Prostate gland (tissue), 2 donors: ENCODE measurements at places on chromosomes 12 and 14. TPM values are rescaled to one million over a fixed set of nuclear protein-coding genes. Genes with fewer than 3 reads are reported as not detected.

GRCh38 chr14:101689039-101689501, 72.4 kb upstream of the PPP2R5C start:
- no peaks in the 10 kb centered on the region for H3K27me3 ChIP-seq
- H3K36me3 ChIP-seq: no peaks in the 10 kb centered on the region
- H3K4me1 ChIP-seq: no peaks in the 10 kb centered on the region
- no peak for DNase-seq
- no peak overlapping the region for H3K4me3 ChIP-seq

DNA sequence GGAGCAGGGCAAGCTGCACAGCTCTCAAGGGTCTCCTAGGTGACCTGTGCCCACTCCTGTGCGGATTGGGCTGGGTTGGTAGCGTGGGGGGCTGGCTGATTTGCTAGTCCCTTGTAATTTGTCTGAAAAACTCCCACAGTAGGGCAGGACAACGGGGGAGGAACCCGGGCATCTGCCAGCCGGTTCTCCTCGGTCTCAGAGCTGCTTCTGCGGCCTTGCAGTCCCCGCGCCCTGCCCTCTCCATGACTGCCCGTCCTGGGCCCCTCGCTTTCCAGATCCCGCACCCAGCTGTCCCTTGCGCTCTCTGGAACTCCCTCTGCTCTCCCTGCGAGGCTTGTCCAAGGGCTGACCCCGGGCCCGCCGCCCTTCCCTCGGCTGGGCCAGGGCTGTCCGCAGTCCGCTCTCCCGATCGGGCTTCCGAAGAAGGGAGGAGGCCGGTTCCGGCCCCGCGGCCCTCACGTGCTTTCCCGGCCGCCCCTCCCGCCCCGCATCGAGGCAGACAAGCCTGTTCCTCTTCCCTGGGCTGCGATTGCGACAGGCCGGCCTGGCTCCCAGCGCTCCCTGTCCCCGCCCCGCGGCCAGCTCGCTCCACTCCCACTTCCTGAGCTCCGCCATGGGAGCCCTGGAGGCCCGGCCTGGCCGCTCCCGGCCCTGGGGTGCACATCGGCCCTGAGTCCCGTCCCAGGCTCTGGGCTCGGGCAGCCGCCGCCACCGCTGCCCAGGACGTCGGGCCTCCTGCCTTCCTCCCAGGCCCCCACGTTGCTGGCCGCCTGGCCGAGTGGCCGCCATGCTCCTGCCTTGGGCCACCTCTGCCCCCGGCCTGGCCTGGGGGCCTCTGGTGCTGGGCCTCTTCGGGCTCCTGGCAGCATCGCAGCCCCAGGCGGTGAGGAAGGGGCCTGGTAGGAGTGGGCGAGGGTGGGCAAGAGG, at the start of gene LTBR:
TSS of gene LTBR (plus strand) at position 591 of the 927 bp plus-strand sequence. CDS start at position 788, 197 bp downstream.
- peaks cover 28% of the 10 kb centered on the region for H3K4me1 ChIP-seq
- no peaks in the 10 kb centered on the region for H3K36me3 ChIP-seq
- H3K27ac ChIP-seq: peak within 1 kb of the TSS; percentile 96
- peak; percentile 96 for DNase-seq

- no peaks in the 10 kb centered on the region for H3K27me3 ChIP-seq
- no peaks in the 10 kb centered on the region for H3K4me1 ChIP-seq
- DNase-seq: no peak
- no peak overlapping the region for H3K4me3 ChIP-seq
- no peak overlapping the region for H3K27ac ChIP-seq
Observed at GRCh38 chr14:60867503-60868172, 113.2 kb downstream of the TRMT5 start.

DNA sequence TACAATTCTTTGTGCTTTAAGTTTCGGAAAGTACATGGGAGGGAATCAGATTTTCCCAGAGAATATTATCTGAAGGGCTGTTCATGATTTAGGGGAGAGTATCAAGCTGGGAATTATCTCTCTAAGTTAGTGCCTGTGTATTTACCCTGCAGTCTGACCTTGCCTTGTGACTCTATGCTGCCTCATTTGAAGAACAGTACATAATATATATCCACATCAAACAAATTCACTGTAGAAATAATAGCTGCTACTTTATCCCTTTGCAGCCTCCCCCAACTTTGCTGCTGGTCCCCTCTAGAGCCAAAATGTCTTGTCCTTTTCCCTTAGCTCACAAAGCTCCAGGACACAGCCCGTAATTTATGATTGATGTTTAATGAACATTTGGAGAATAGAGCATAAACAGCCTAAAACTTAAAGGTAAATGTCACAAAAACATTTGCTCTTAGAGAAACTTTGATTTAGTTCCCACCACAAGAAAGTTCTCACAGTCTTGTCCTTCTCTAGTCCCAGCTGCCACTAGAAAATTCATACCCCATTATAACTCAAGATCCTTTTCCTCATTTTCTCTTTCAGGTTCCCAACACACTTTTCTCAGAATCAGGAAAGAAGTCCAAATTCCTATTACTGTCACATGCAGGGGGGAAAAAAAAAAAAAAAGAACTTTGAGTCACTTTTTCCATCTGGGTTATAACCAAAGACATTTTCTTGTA, 1009.6 kb downstream of the FLRT2 start:
- H3K27me3 ChIP-seq: no peaks in the 10 kb centered on the region
- no peaks in the 10 kb centered on the region for H3K4me1 ChIP-seq
- no peak overlapping the region for H3K4me3 ChIP-seq
- no peak for DNase-seq
- no peaks in the 10 kb centered on the region for H3K36me3 ChIP-seq

GRCh38 chr12:5073853-5074252, 30.2 kb downstream of the KCNA5 start:
- no peak overlapping the region for H3K4me3 ChIP-seq
- H3K36me3 ChIP-seq: no peaks in the 10 kb centered on the region
- H3K4me1 ChIP-seq: no peaks in the 10 kb centered on the region
- H3K27me3 ChIP-seq: no peaks in the 10 kb centered on the region

DNA sequence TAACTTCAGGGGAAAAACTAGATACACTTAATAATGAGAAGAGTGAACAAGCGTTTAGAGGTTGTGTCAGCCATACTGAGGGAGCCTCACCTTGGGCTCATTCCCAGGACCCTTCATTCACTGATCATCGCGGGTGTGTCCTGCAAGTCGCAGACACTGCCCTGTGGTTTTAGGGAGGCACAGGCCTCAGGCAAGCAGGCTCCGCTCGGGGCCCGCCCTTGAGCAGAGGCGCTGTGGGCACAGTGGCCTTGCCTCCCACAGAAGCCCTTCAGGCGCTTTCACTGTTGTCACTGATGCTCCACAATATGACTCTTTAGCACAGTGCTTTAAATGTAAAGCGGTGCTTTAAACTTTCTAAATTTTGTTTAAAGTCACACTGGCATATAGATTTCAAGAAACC, 67.4 kb downstream of the DDX51 start:
- H3K4me1 ChIP-seq: no peaks in the 10 kb centered on the region
- H3K4me3 ChIP-seq: no peak overlapping the region
- DNase-seq: no peak
- no peak overlapping the region for H3K27ac ChIP-seq

- no peaks in the 10 kb centered on the region for H3K36me3 ChIP-seq
- no peak overlapping the region for H3K4me3 ChIP-seq
- H3K4me1 ChIP-seq: no peaks in the 10 kb centered on the region
- H3K27me3 ChIP-seq: no peaks in the 10 kb centered on the region
Observed at GRCh38 chr14:66606826-66607225, 98.9 kb downstream of the GPHN start.

DNA sequence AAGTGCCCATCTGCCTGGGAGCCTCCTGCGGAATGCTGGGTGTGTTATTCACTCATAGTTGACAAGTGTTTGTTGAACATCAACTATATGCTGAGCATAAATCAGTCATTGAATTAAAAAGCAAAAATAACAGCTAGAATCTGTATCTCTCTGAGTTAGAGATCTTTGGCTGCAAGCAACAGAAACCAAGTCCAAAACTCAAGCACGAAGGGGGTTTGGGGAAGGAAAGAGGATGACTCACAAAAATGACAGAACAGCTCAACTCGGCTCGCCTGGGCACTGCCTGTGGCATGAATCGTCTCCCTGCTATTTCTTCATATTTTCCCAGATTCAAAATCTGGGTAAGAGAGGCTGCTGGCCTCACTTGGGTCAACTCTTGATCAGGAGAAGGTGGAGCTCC, 72.6 kb upstream of the NCOR2 start:
- H3K27me3 ChIP-seq: no peaks in the 10 kb centered on the region
- H3K4me1 ChIP-seq: no peaks in the 10 kb centered on the region
- no peaks in the 10 kb centered on the region for H3K36me3 ChIP-seq
- no peak overlapping the region for H3K27ac ChIP-seq
- no peak for DNase-seq

GRCh38 chr14:75258079-75258802, 20.4 kb upstream of the FOS start:
- peak; percentile 64 for DNase-seq
- no peaks in the 10 kb centered on the region for H3K27me3 ChIP-seq
- H3K4me3 ChIP-seq: peak overlapping the region; percentile 29
- H3K36me3 ChIP-seq: no peaks in the 10 kb centered on the region
- H3K4me1 ChIP-seq: peaks cover 26% of the 10 kb centered on the region
- peak overlapping the region; percentile 97 for H3K27ac ChIP-seq

GRCh38 chr12:65324551-65324950, 46.1 kb downstream of the MSRB3 start:
- H3K27me3 ChIP-seq: no peaks in the 10 kb centered on the region
- no peak for DNase-seq
- H3K36me3 ChIP-seq: no peaks in the 10 kb centered on the region
- no peaks in the 10 kb centered on the region for H3K4me1 ChIP-seq

DNA sequence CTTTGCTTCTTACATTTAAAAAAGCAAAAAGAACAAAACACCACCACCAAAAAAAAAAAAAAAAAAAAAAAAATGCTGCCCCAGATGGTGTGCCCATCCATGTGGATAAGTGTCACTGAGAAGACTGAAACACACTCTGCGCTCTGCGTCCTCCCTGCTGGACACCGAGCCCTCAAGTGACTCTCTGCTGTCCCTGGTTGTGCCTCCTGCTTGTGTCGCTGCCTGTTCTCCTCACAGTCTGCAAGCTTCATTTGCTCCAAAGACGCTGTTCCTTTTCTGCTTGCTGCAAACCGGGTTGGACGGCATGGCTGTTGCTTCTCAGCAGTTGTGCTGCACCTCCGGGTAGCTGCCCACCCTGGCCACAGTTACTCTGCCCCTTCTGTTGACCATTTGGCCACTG, 276.2 kb upstream of the ATP2B1 start:
- no peak for DNase-seq
- H3K36me3 ChIP-seq: no peaks in the 10 kb centered on the region
- no peak overlapping the region for H3K27ac ChIP-seq
- no peaks in the 10 kb centered on the region for H3K4me1 ChIP-seq

GRCh38 chr12:108191086-108191485, 62.0 kb downstream of the WSCD2 start:
- H3K27me3 ChIP-seq: no peaks in the 10 kb centered on the region
- no peaks in the 10 kb centered on the region for H3K36me3 ChIP-seq
- H3K27ac ChIP-seq: no peak overlapping the region

DNA sequence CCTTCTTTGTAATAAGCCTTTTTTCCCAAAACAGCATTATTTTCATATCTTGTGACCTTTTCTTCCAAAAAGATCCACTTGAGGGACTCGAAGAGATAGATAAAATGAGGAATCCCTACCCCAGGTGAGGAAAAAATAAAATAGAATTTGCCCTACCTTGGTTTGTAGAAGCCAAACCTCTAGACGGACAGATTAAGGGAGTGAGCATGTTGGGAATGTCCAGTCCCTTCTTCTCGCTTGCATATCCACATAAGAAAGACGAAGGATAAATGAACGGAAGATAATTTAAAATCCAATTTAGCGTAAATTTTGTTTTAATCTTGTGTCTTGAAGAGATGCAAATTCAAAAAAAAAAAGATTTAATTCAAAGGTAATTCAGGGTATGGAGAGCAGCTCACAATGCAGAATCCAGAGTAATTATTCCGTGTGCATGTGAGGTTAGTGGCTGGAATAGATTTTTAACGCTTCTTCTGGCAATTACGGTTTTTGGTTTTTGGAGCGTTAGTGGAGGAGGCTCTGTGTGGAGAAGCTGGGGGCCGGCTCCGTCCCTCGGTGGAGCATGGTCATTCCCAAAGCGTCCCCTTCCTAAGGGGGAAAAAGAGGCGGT, 1.5 kb downstream of the GRIN2B start:
- no peaks in the 10 kb centered on the region for H3K36me3 ChIP-seq
- H3K4me1 ChIP-seq: no peaks in the 10 kb centered on the region
- no peak overlapping the region for H3K4me3 ChIP-seq
- H3K27ac ChIP-seq: no peak overlapping the region
- no peak for DNase-seq

DNA sequence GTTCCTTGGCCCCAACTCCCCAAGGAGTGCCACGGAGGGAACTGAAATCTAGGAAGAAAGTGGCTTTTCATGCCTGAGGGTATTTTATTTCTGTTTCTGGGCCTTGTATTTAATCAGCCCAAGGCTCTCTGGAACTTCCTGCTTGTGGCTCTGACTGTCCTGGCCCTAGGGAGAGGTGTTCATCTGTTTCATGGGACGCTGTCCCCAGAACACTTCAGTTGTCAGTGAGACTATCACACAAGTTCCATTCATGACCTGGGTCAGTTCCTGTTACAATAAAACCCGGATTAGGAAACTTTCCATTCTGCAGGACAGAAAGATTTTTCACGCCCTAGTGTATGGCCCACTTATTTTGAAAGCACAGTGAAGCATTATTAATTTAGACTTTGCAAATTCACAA, 18.5 kb upstream of the TC2N start:
- H3K4me1 ChIP-seq: no peaks in the 10 kb centered on the region
- no peaks in the 10 kb centered on the region for H3K36me3 ChIP-seq
- H3K4me3 ChIP-seq: no peak overlapping the region
- H3K27ac ChIP-seq: no peak overlapping the region
- H3K27me3 ChIP-seq: no peaks in the 10 kb centered on the region

DNA sequence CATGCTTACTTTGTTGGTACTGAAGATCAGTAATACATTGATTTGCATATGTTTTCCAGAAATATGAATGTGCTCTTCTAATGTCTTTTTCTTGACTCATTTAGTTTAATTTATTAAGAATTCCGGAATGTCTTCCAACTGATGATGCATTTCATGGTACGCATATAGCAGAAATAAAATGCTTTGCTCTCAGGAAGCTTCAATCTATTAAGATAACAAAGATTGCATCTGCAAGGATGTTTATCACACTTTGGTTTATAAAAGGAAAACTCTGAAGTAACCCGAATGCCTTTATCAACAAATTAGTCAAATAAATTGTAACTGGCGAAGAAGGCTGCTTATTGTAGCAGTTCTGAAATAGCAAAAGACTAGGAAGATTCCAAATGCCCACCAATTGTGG, 166.4 kb upstream of the LMNTD1 start:
- no peaks in the 10 kb centered on the region for H3K36me3 ChIP-seq
- no peaks in the 10 kb centered on the region for H3K4me1 ChIP-seq
- no peak overlapping the region for H3K4me3 ChIP-seq
- no peaks in the 10 kb centered on the region for H3K27me3 ChIP-seq
- H3K27ac ChIP-seq: no peak overlapping the region

GRCh38 chr12:48350249-48351021, at the start of gene ZNF641:
ZNF641 (minus strand) TSS chr12:48350919; CDS start chr12:48348090, 2,829 bp downstream.
- DNase-seq: peak; percentile 82
- no peaks in the 10 kb centered on the region for H3K27me3 ChIP-seq
- H3K27ac ChIP-seq: peak within 1 kb of the TSS; percentile 98
- peak within 1 kb of the TSS; percentile 66 for H3K4me3 ChIP-seq

EMP1 gene
- total RNA-seq: 38.9 TPM

P2RX2 gene
- 8.2 TPM for total RNA-seq

GLIPR1L2 gene
- total RNA-seq: 1.4 TPM

NEUROD4 gene
- 0.11 TPM for total RNA-seq

NGB gene
- total RNA-seq: 0.91 TPM

TPPP2 gene
- total RNA-seq: 9.4 TPM
